Activated CD4-positive, alpha-beta T cell treated with anti-CD3 and anti-CD28 coated beads, Interleukin-2, amount 10 ng/mL, durations not matched to agents 24 days and 14 days (primary cell): ENCODE measurements at places on chromosomes 4 and X. TPM values are rescaled to one million over a fixed set of nuclear protein-coding genes. Genes with fewer than 3 reads are reported as not detected.

- peak overlapping the region; percentile 68 for H3K4me3 ChIP-seq
- H3K4me1 ChIP-seq = peaks cover 45% of the 10 kb centered on the region
- no peak for DNase-seq
- H3K27ac ChIP-seq = no peak overlapping the region
Observed at GRCh38 chr4:10458177-10458576, 951 bp upstream of the ZNF518B start.

DNA sequence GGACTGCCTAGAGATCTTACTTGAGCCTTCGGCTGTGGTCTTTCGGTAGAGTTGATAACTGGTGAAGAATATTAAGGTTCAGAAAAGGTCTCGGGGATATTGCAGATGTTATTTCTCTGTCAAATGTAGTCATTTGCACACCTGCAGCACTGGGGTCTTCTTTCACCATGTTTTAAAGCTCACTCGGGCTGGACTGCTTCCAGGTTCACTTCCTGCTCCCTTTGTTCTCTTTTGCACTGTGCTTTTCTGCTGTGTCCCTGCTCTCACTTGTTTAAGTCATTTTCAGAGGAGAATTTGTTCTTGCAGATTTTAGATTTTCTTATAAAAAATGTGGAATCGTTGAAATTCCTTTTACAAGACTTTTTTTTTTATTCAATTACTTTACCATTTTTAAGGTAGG is 68.5 kb downstream of the BMPR1B start:
- H3K27ac ChIP-seq = no peak overlapping the region
- peaks cover 2% of the 10 kb centered on the region for H3K27me3 ChIP-seq
- DNase-seq = no peak

DNA sequence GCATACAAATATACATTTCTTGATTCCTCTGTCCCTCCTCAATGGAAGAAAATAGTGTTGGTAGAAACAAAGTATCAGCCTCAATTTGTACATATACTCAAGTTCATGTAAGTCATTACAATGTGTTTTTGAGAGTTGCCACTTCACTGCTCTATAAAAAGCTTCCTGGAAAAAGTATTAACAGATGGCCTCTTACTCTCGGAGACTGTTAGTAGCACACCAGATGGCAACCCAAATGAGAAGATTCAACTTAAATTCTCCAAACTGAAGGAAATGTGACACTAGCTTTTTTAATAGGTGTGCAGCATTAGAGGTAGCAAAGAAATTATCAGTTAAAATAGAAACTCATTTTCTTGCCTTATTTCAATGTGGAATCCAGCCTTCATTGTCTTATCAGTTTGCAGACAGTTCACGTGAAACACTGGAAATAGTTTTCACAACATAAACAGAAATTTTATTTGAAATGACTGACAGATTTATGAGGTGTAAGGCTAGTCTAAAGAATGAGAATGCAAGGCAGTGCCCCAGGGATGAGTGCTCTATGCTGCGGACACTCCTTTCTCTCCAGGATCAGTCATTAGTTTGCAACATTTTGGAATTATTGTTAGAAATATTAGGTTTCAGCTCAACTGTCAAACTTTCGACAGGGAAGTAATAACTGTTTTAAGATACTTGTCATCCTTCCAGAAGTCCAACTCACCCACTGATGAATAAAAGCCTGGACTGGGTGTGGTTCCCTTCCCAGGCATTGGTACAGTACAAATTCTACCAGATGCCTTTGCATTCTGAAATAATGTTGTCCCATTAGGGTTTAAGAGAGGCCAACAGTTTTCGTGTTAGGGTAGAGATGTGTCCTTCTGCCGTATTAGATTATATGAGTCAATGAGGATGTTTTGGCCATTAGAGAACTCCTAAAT is 50.9 kb downstream of the IDS start:
- no peak for DNase-seq
- H3K27ac ChIP-seq = no peak overlapping the region
- H3K4me1 ChIP-seq = no peaks in the 10 kb centered on the region
- no peaks in the 10 kb centered on the region for H3K27me3 ChIP-seq
- H3K36me3 ChIP-seq = no peaks in the 10 kb centered on the region

DNA sequence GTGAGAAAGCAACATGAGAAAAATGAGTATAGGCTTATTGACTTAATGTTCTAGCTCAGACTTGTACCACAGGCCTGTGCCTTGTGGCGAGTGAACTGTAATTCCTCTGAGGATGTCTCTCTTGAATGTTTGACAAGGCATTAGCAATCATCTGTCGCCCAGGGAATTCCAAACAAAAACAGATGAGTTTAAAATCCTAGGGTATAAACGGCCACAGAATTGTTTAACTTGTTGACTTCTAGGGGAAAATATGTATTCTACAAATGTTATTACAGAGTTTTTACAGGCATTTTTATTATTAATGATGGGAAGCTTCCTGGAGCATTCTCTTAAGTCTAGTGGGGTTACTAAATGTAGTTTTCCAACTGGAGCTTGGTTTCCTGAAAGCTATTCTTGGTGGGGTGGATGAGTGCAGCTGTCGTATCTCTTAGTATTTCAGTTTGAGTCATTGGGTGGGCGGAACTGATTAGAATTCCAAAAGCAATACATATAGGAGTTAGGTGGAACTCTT is 40.6 kb downstream of the ARHGAP10 start:
- no peak overlapping the region for H3K27ac ChIP-seq
- DNase-seq = no peak
- peaks cover 15% of the 10 kb centered on the region for H3K4me1 ChIP-seq

DNA sequence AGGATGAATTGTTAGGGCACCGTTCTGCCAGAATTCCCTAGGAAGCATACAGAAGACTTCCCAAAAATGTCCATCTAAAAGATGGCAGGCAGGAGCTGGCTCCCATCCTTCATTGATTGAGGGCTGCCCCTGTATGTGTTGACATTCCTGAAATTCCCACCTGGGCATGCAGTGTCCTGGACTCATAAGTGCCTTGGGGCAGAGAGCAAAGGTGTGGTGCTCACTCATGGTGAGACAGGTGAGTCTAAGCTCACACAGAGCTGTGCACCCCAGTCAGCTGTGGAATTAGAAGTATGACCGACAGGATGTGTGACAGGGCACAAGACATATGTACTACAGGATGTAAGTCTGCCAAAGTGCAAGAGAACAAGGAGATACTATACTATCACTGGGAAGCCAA is 271.9 kb downstream of the MID1IP1 start:
- no peaks in the 10 kb centered on the region for H3K36me3 ChIP-seq
- DNase-seq = no peak
- H3K4me1 ChIP-seq = no peaks in the 10 kb centered on the region
- no peak overlapping the region for H3K4me3 ChIP-seq
- H3K27me3 ChIP-seq = no peaks in the 10 kb centered on the region

- no peak for DNase-seq
- no peaks in the 10 kb centered on the region for H3K4me1 ChIP-seq
- H3K27me3 ChIP-seq = peaks cover 18% of the 10 kb centered on the region
- H3K27ac ChIP-seq = no peak overlapping the region
Observed at GRCh38 chrX:9911487-9911886, 55.7 kb upstream of the CLDN34 start.

DNA sequence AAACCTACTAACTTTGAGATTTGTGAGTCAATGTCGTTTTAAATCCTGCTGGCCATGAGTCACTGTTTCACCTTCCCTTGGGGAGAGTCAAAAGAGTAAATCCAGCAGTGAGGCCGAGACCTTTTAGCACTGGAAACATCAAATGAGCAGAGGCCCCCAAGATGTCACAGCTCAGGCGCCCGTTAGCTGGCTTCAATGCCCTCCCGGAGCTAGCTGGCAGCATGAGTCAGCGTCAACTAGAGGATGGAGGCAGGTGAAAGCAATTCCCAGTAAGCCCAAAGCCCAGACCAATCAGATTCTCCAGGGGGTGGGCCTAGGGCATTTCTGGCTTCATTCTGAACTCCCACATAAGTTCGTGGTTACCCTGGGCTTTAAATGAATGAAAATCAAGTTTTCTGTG is 170.9 kb downstream of the CLCN4 start:
- H3K4me3 ChIP-seq = no peak overlapping the region
- no peak for DNase-seq
- no peaks in the 10 kb centered on the region for H3K36me3 ChIP-seq
- H3K27ac ChIP-seq = no peak overlapping the region
- no peaks in the 10 kb centered on the region for H3K27me3 ChIP-seq

- no peak overlapping the region for H3K4me3 ChIP-seq
- no peak for DNase-seq
- no peaks in the 10 kb centered on the region for H3K36me3 ChIP-seq
- H3K27me3 ChIP-seq = no peaks in the 10 kb centered on the region
Observed at GRCh38 chr4:188127214-188127874, 11.9 kb upstream of the TRIML1 start.

DNA sequence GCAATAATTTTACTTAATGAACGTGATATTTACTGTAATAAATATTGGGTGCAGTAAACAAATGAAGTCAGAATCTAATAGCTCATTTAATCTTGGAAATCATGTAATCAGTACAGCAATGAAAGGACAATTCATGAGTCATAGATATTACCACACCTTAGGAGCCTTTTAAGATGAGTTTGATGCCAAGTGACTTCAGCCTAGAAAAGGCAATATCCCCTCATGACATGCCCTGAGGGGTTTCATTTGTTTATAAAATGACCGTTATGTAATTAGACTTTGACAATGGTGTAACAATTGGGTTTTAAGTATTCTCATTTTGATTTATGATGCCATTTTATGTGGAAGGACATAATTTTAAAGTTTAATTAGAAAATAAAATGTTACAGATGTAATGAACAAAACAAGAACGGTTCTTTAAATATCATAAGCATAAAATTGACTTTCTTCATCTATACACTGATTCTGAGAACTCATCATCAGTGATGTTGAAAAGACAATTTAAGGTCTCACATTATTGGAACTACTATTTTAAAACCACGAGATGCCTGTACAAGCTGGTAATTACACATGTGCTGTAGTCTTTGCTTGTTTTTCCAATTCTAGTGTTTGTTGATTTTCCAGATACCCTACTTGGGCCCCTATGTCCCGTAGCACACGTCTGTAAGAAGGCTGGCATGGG is 5.0 kb downstream of the FGF2 start:
- no peak overlapping the region for H3K27ac ChIP-seq
- peaks cover 42% of the 10 kb centered on the region for H3K27me3 ChIP-seq
- no peak for DNase-seq
- peaks cover 6% of the 10 kb centered on the region for H3K36me3 ChIP-seq

DNA sequence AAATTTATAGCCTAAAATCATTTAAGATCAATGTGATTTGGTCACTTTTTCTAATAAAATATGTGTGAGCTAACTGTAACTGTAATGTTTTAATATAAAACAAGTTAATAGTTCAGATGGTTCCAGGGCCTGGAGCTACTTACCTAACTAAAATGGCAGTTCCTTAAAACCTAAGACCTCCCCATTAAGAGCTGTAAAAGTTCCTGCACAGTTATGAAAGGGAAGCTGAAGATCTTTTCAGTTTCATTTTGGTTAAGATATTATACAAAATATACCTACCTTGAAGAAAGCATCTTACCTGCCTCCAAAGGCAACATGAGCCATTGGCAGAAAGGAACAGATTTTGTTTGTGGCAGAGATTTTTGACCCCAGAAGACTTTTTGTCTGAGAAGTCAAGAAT is 30.1 kb downstream of the HPF1 start:
- no peak overlapping the region for H3K27ac ChIP-seq
- no peaks in the 10 kb centered on the region for H3K27me3 ChIP-seq
- no peak overlapping the region for H3K4me3 ChIP-seq
- H3K4me1 ChIP-seq = no peaks in the 10 kb centered on the region
- peaks cover 19% of the 10 kb centered on the region for H3K36me3 ChIP-seq

GRCh38 chr4:173436771-173437265 is 37.9 kb upstream of the SCRG1 start:
- no peak overlapping the region for H3K4me3 ChIP-seq
- peaks cover 2% of the 10 kb centered on the region for H3K27me3 ChIP-seq
- H3K27ac ChIP-seq = no peak overlapping the region
- no peak for DNase-seq

GRCh38 chr4:182495645-182496385 is 252.6 kb downstream of the TENM3 start:
- DNase-seq = no peak
- no peak overlapping the region for H3K4me3 ChIP-seq
- peaks cover 3% of the 10 kb centered on the region for H3K4me1 ChIP-seq
- peaks cover 3% of the 10 kb centered on the region for H3K27me3 ChIP-seq
- H3K27ac ChIP-seq = no peak overlapping the region

- H3K4me3 ChIP-seq = no peak overlapping the region
- no peak for DNase-seq
- H3K27me3 ChIP-seq = peaks cover 6% of the 10 kb centered on the region
Observed at GRCh38 chr4:17197070-17197469, 298.6 kb upstream of the LDB2 start.

GRCh38 chr4:126800575-126801141 is 832.1 kb upstream of the INTU start:
- no peak overlapping the region for H3K4me3 ChIP-seq
- H3K27me3 ChIP-seq = no peaks in the 10 kb centered on the region
- no peak for DNase-seq

GRCh38 chr4:89949782-89950387 is 55.2 kb downstream of the MMRN1 start:
- H3K27ac ChIP-seq = no peak overlapping the region
- H3K36me3 ChIP-seq = no peaks in the 10 kb centered on the region
- H3K4me3 ChIP-seq = no peak overlapping the region
- H3K27me3 ChIP-seq = peaks cover 5% of the 10 kb centered on the region
- no peaks in the 10 kb centered on the region for H3K4me1 ChIP-seq

- H3K27ac ChIP-seq = no peak overlapping the region
- no peaks in the 10 kb centered on the region for H3K27me3 ChIP-seq
- no peaks in the 10 kb centered on the region for H3K4me1 ChIP-seq
- DNase-seq = no peak
Observed at GRCh38 chr4:110867981-110868720, 245.3 kb upstream of the PITX2 start.

DNA sequence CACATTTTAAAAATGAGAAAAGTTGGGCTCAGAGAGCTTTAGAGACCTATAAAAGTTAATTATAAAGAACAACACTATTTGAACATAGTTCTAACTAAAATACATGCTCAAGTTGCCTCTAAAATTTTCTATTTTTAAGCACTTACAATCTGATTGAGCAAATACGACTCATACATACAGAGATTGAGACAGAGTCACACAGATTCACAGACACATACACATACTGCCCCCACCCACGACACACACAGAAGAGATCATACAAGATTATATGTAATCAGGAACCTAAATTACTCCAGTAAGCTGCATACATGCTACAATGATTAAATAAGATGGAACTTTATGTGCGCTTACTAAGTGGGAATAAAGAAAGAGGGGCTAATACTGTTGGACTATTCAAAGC is 2.7 kb upstream of the ASB5 start:
- no peak overlapping the region for H3K4me3 ChIP-seq
- H3K36me3 ChIP-seq = no peaks in the 10 kb centered on the region
- H3K4me1 ChIP-seq = no peaks in the 10 kb centered on the region
- peaks cover 5% of the 10 kb centered on the region for H3K27me3 ChIP-seq
- H3K27ac ChIP-seq = no peak overlapping the region
- DNase-seq = no peak

The PLP2 gene
- total RNA-seq = 84.4 and 91.4 TPM in 2 replicates

The TCEAL2 gene
- not detected in 2 replicates for total RNA-seq

The APLN gene
- total RNA-seq = 0.65 and 0.66 TPM in 2 replicates

The FAM9B gene
- not detected in 2 replicates for total RNA-seq

The SCML2 gene
- 2.9 and 3.3 TPM in 2 replicates for total RNA-seq

The HCFC1 gene
- 107 and 109 TPM in 2 replicates for total RNA-seq
